ENCODE measurements at places on chromosomes 1 and 21. TPM values are rescaled to one million over a fixed set of nuclear protein-coding genes. Genes with fewer than 3 reads are reported as not detected.
A peak's percentile ranks its signal among the peaks of the same experiment; 100 is the strongest.

DNA sequence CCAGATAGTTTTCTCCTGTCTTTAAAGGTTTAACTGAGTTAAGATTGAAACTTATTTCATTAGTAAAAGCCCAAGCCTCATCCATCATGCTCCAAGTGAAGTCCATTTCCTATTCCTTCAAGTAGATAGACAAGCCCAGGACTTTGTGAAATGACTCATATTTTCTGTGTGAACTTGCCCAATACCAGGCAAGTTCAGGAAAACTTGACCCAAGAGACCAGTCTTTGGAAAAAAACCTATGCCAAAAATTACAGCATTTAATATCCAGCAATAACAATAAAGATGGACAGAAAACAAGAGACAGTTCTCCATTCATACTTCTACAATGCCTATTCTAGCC lies 405 bp upstream of the RAB29 start:
- DNase-seq = peak; percentile 76

DNA sequence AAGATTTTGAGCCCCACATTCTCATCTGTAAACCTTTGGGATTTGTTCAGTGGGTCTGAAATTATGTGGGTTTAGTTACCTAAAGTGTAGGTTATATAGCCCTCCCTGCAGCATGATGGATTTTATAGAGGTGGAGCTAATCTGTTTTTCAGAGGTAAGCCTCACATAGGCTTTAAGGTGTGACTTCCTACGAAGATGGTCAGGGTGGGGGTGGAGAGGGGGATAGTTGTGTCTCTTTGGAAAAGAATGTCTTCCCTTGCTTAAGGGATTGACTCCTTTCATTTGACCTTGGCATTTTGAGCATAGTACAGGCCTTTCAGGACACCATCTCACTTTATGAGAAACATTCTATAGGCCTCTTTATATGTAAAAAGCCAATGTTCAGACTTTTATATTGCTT lies 3.4 kb downstream of the CACHD1 start:
- DNase-seq = no peak

RSPH1 gene
- total RNA-seq = not detected

- DNase-seq = no peak
Observed at GRCh38 chr1:224189561-224189960, 6.5 kb downstream of the DEGS1 start.

NEGR1 gene
- under 0.01 TPM for total RNA-seq

GRCh38 chr1:161185282-161185682 lies 8.0 kb upstream of the B4GALT3 start:
- peak; percentile 98 for DNase-seq

DNA sequence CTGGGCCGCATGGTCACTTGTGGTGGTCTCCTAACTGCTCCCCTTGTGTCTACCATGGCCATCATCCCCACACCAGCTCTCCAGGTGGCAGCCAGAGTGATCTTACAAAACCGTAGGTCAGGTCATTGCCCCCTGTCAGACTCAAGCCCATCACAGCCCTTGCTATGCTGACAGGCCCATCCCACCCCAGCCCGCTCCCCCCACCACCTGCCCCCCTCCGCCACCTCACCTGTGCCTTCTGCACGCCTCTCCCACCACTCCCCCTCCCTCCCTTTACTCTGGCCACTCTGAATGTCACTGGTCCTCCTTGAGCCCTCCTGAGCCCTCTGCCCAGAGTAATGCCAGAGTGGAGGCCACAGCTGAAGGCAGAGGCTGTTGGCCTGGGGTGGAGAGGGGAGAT lies 28.5 kb downstream of the TEX35 start:
- DNase-seq = no peak

DNA sequence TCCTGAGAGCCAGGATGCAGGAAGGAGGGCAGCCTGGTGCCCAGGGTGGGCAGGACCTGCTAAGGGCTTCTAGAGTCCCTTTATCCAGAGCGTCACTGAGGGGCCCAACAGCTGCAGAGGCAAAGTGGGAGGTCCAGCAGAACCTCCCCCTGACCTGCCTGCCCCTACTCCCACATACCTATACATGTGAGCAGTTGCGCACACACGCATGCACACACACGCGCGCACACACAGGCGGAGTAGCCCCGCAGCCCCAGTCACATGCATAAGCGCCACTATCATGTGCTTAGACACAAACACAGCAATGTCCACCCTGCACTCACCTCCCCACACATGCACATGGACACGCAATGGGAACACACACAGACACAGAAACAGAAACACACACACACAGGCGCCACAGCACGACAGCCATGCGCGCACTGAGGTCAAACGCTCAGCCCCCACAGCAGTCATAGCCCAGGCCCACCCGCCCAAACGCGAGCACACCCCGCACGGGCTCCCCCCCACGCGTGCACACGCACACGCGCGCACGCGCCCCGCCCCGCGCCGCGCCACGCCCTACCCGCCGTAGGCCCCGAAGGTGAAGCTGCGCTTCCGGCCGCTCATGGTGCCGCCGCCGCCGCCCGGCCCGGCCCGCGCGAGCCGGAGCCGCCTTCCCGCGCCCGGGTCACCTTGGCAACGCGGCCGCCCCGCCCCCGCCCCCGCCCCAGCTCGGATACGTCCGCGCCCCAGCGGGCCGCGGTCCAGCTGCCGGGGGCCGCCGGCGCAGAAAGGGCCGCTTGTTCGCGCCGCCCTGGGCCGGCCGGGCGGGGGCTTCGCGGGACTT lies 17.7 kb downstream of the RAP1GAP start:
- no peak for DNase-seq

RNF186 gene
- total RNA-seq = not detected

GRCh38 chr21:34100790-34101189 lies 27.4 kb downstream of the MRPS6 start:
- DNase-seq = peak; percentile 5

C1orf116 gene
- 0.17 TPM for total RNA-seq

NSL1 gene
- total RNA-seq = 41.7 TPM

DNA sequence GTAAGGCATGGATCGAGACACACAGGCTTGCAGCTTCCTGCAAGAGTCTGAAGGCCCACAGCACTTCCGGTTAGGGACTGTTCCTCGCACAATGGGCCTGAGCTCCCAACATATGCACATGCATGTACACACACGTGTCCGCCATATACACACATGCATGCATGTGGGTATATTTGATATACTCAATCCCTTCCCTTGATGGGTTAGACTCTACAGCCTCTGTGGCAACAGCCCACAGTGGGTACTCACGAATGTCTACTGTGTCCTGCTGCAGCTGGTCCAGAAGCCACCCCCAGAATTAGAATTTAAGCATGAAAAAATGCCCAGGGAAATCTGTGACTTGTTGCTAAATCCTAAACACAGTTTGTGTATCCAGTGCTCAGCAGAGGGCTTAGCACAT lies 9.9 kb downstream of the F3 start:
- DNase-seq = no peak

ADSS2 gene
- total RNA-seq = 124 TPM

GRCh38 chr1:201649761-201650622 lies 111.1 kb downstream of the NAV1 start:
- DNase-seq = no peak

DNA sequence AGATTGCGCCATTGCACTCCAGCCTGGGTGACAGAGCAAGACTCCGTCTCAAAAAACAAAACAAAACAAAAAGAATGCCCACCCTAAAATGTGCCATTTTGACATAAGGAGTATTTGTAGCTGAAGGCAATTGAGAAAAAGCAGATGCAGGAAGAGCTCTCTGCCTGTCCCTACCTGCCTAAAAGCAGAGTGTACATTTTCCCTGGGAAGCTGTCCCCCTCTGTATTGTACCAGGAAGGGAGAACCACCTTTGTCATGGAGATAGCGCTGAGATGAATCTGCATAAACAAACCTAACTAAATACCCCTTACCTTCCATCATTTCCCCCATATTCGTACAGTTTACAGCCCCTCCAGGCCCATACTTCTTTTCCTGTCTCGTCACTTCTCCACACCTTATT lies 94.4 kb upstream of the SLC45A1 start:
- no peak for DNase-seq

GRCh38 chr21:42061195-42061985 lies 9.7 kb upstream of the UMODL1 start:
- no peak for DNase-seq

GRCh38 chr1:53949023-53949990 lies 3.2 kb downstream of the LRRC42 start:
- peak; percentile 66 for DNase-seq

DNA sequence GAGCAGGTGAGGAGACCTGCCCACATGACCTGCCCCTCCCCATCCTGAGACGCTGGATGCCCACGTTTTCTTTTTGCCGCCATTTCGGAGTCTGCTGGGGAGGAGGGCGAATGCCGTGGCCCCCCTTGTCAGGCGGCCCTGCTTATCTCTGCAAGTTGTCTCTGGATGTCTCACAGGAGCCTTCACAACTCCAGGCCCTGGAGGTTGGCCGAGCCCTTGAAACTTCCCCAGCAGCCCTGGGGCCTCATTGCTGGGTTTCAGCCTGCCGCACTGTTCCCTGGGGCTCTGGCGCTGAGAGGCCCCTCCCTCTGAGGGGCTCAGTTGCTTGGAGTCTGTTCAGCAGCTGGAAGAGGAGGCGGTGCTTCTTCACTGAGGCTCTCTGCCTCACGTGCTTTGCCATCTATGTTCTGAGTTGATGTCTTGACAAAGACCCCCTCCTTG lies 29.8 kb upstream of the ZBTB21 start:
- no peak for DNase-seq

GUCA2B gene
- total RNA-seq = not detected

- no peak for DNase-seq
Observed at GRCh38 chr1:103459346-103459745, 66.2 kb upstream of the RNPC3 start.

LIN28A gene
- total RNA-seq = not detected

APOBEC4 gene
- not detected for total RNA-seq

GRCh38 chr1:204025917-204026707 lies 46.8 kb upstream of the SOX13 start:
- no peak for DNase-seq

- no peak for DNase-seq
Observed at GRCh38 chr1:110286564-110286963, 52.6 kb upstream of the RBM15 start.

DNA sequence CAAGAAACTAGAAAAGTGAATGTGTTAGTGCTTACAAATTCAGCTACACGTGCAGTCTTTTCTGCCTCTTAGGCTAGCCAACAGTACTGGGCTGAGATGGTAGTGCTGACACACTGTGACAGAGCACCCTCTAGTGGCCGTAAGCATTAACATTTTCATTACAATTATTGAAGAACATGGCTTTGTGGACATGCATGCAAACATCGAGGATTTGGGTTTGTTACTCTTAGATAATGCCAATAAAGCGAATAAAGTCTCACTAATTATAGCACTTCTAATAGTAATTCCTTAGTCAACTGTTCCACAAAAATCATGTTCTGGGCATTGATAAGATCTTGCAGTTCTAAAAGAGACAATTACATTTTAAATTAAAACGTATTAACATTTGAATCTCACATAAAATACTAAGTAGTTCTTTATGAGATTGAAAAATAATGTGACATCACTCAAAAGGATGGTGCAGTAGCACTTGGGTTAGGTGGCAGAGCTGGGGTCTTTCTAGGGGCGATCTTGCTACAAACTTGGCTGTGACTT lies 47.1 kb downstream of the MYSM1 start:
- peak; percentile 93 for DNase-seq

SLC2A5 gene
- total RNA-seq = 0.34 TPM

DNA sequence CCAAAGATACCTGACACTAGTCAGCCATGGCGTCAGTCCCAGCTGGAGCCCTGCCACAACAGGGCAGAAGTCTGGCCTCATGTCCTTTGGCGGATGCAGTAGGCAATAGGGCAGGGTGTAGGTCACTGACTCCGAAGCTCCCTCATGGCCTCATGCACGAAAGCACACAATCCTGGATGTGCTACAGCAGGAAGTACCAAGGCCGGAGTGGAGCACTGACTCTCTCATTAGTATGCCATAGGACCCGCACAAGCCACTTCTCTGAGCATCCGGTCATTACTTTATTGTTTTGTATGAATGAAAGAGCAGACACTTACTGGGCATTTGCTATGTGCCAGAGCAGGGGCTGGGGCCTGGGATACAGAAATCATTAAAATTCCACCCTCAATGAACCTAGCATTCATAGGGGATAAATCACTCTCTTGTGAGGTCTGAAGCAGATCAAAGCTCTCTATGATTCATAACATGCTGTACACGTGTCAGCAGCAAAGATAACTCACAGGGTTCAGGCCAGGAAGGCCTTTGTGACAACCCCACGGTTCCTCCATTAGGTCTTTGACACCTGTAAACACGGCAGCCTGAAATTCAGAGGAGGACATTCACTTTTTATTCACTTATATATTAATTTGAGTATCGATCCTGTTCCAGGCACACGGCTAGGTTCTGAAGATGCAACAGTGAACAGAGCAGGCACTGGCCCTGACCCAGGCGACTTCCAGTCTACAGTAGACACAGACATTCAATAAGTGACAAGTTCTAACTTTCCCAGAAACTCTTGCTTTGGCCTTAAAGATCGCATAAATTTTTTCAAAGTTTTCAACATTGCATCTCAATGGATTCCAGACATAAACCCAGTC lies 357.9 kb upstream of the USP24 start:
- peak; percentile 7 for DNase-seq

CFAP74 gene
- not detected for total RNA-seq

BMP8B gene
- total RNA-seq = 0.17 TPM

SLC44A5 gene
- total RNA-seq = 1.7 TPM

NBPF4 gene
- not detected for total RNA-seq

GPR3 gene
- total RNA-seq = 0.51 TPM

DNA sequence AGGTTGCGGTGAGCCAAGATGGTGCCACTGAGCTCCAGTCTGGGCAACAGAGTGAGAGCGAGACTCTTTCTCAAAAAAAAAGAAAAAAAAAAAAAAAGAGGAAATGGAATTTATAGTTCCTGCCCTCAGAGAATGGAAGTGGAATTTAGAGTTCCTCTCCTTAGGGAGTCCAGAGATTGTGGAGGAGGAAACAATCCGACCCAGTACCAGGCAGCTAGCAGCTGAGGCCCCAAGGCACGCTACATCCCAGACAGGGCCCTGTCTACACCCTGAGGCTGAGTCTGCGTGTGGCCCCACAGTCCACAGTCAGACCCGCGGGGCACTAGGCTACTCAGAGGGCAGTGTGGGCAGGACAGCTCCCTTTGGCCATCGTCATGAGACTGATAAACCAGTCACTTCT lies 1.9 kb upstream of the MFN2 start:
- no peak for DNase-seq

GJA8 gene
- not detected for total RNA-seq

TBX15 gene
- total RNA-seq = not detected

DNA sequence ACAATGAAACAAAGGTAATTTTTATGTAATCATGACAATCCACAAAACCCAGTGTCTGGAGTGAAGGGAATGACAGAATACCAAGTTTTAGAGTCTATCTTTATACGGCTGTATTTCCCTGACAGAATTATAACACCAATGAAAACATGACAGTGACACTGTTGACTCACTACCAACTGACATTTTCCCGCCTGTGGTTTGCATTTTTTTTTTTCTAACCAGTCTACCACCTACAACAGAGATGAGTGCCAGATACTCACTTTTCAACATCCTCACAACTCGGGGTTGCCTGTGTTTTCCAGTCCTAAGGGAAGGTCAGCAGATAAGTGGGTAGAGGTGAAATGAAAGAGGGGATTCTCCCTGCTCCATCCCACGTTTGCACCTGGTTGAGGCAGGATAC lies 118.9 kb downstream of the KCNJ6 start:
- no peak for DNase-seq

NUF2 gene
- 5.3 TPM for total RNA-seq

LCA5L gene
- 1.7 TPM for total RNA-seq

GRCh38 chr1:42034426-42034825 lies 115.7 kb upstream of the HIVEP3 start:
- DNase-seq = no peak

- DNase-seq = peak; percentile 91
Observed at GRCh38 chr1:39409055-39409816, 82.2 kb upstream of the BMP8A start.

SEMA6C gene
- 21.3 TPM for total RNA-seq

All from dermis blood vessel endothelial cell (primary cell).